ENCODE measurements at places on chromosomes 13 and 19.

GRCh38 chr13:74889321-74889720 is 592.6 kb downstream of the TBC1D4 start:
- DNase-seq: peak; percentile 83

DNA sequence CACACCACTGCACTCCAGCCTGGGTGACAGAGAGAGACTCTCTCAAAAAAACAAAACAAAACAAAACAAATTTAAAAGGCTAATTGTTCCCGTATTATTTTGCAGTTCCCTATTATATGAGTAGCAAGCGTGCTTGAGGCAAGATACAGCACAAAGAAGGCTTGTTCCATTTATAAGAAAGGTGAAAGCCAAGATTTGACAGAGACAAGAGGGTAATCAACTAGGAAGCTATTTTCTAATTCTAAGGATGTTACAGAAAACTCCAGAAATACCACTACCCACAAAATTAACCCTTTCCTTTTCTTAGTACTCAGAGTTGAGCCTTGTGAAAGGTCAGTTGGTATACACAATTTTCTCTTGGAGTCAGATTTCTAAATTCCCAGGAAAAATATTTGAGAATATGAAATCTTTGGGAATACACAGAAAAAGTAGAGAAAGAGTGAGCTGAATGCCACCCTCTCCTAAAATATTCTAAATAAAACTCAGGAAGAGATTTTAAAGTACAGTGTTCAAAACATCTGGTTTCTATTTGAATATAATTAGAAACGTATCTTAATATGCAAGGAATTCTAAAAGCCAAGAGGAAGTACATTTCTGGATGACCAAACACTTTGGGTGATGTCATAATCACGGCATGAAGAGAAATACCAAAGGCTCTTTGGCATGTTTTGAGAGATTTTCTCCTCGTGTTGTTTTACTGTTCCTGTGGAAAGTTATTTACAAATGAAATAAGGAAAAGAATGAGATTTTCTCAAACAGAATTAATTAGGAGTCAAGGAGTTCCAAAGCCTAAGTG is 63.0 kb upstream of the FLT1 start:
- DNase-seq: peak; percentile 67

DNA sequence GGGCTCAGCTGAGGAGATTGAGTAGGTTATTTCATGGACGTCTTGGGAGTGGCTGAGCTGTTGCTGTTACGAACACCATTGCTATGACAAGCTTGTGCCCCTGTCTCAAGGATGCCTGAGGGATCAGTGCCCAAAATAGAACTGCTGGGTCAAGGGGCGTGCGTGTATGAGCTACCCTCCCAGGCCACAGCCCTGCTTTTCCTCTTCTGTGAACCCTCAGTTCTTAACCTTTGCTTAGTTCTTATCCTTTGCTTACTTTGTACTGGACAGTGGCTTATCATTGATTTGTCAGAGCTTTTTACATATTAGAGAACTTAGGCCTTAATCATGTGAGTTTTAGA is 9.0 kb downstream of the ARHGAP45 start:
- no peak for DNase-seq

GRCh38 chr19:1601613-1602064 is 3.6 kb downstream of the UQCR11 start:
- DNase-seq: no peak

DNA sequence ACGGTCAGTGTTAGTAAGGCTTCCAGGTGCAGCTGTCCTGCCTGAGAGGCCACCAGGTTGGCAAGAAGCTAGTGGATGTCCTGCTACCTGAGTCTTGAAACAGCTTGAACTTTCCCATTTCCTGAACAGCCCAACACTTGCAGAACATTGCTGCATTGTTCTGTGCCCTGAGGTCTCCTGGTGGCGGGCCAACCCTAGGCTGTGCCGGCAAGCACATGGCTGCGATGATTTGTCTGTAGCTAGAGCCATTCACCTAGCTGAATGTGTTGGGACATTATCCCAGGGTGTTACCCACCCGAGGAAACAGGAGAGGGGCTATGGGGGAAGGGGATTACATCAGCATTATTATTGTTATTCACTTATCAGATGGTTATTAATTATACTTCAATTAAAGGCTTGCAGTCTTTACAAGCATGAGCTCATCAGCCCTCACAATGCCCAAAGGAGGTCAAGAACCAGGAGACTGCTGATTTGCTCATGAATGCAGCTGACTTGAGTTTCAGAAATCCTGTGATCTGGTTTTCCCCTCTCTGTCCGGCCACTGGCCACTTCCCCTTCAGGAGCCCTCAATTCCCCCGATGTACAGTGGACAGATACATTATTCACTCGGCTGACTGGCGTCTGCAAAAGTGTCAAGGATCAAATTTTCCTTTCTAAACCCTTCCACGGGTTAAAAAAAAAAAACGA is 187.6 kb upstream of the TSC22D1 start:
- peak; percentile 66 for DNase-seq

GRCh38 chr19:18045307-18046050 is 37.5 kb downstream of the ARRDC2 start:
- no peak for DNase-seq

GRCh38 chr19:5218255-5218855 is 122.3 kb downstream of the PTPRS start:
- DNase-seq: no peak

DNA sequence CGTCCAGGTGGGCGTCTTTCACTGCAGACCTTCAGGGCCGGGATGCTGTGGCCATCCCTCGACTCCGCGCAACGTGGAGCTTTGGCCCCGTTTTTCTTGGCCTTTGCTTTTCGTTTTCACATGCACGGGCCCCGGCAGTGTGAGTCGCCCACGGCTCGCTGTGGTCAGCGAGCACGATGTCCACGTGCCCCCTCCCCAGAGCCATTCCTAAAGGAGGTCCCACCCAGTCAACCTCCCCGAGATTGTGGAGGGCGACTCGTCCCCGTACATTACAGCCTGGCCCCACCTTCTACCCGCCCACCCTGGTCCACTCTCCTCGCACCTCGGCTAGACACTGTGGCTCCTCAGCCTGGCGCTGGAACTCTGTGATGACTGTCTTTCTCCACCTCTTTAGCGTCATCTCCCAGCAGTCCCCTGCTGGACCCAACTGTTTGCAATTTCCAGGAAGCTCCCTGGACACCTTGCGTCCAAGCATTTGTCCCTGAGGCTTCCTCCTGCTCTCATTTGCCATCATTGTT is 405 bp downstream of the ZNF446 start:
- no peak for DNase-seq

GRCh38 chr19:39916236-39916635 is 18.2 kb downstream of the FCGBP start:
- DNase-seq: no peak

- DNase-seq: peak; percentile 52
Observed at GRCh38 chr13:26663791-26664190, 96.8 kb downstream of the GPR12 start.

- no peak for DNase-seq
Observed at GRCh38 chr19:4568886-4569285, 9.4 kb upstream of the SEMA6B start.

DNA sequence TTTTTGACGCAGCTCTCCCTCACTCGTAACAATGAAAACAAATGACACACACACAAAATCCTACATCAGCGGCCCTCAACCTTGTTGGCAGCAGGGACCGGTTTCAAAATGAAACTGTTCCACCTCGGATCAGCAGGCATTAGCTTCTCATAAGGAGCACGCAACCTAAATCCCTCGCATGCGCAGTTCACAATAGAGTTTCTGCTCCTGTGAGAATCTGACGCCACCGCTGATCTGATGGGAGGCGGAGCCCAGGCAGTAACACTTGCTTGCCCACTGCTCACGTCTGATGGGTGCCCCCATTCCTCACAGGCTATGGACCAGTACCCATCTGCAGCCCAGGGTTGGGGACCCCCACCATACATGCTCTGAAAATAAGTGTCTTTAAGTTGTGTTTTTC is 43.4 kb downstream of the DHRS12 start:
- no peak for DNase-seq

GRCh38 chr19:313988-314815 is 23.0 kb upstream of the PLPP2 start:
- DNase-seq: no peak

GRCh38 chr19:48806818-48807589 is 3.8 kb downstream of the BCAT2 start:
- peak; percentile 33 for DNase-seq
